Activated CD8-positive, alpha-beta memory T cell treated with anti-CD3 and anti-CD28 coated beads, Interleukin-2, amount 50 U/mL, for 4 hours (primary cell): ENCODE measurements at places on chromosomes 7 and 10.
A peak's percentile ranks its signal among the peaks of the same experiment; 100 is the strongest.

- no peak for DNase-seq
Observed at GRCh38 chr7:27244488-27245123, 2.0 kb downstream of the EVX1 start.

GRCh38 chr10:43229208-43230061 lies 37.4 kb downstream of the RASGEF1A start:
- peak; percentile 62 for DNase-seq

DNA sequence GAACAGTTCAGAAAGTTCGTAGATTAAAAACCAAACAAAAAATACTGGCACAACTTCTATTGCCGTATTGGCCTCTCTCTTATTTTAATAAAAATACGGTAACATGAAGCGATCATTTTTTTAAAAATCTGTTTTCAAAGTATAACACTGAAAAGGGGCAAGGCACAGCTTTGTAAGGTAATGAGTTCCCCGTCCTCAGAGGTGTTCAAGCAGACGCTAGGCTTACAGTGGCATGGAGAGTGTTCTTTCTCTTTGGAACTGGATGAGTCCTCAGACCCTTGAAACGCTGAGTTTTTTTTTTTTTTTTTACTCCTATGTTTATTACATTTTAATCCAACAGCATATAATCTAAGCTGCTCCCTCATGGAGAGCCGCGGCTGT lies 7.8 kb downstream of the EN2 start:
- no peak for DNase-seq

- no peak for DNase-seq
Observed at GRCh38 chr7:125467996-125468854, 538.6 kb upstream of the POT1 start.
